ENCODE measurements at places on chromosomes 3 and 15. TPM values are rescaled to one million over a fixed set of nuclear protein-coding genes. Genes with fewer than 3 reads are reported as not detected.

CCDC33 gene
- total RNA-seq: not detected

- H3K27ac ChIP-seq: no peak overlapping the region
- H3K36me3 ChIP-seq: no peaks in the 10 kb centered on the region
- no peak overlapping the region for H3K4me3 ChIP-seq
- H3K27me3 ChIP-seq: no peaks in the 10 kb centered on the region
Measured at GRCh38 chr3:152677491-152677890, 157.4 kb upstream of the P2RY1 start.

RTP1 gene
- not detected for total RNA-seq

GRCh38 chr15:51198701-51199232, 104.1 kb upstream of the TNFAIP8L3 start:
- H3K27ac ChIP-seq: no peak overlapping the region
- no peaks in the 10 kb centered on the region for H3K4me1 ChIP-seq
- DNase-seq: no peak
- no peak overlapping the region for H3K4me3 ChIP-seq

All from spleen (tissue), 13 donors.